ENCODE measurements at places on chromosomes 5 and 9.
A peak's percentile ranks its signal among the peaks of the same experiment; 100 is the strongest.

DNA sequence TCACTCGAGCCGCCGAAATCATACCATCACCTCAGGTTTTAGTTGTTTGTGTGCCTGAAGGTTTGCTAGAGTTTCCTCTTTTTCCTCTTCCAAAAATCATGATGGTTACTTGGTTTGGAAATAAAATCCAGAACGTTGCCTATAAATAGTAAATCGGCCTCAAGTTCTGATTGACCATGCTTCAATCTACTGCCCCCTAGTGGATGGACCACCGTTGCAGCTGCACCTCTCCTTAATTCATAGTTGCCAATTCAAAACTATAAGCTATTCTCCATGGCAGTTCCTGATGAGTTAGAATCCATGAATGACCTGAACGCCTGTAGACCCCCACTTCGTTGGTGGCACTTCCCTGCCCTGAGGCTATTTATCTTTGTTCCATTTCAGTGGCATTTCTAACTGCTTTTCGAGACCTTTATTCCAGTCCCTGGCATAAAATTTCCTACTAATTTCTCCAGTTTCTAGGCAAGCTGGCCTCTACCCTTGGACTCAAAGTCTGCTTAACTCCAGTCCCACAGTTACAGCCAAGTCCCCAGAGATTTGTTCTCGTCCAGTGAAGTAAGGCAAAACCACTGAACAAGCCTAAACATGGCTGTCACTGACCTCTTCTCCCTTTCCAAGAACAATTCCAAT is 422.6 kb downstream of the EFNA5 start:
- DNase-seq = peak; percentile 61

GRCh38 chr9:125150349-125151245 is 7.3 kb upstream of the SCAI start:
- DNase-seq = no peak

GRCh38 chr9:80701061-80701460 is 988.3 kb downstream of the TLE1 start:
- no peak for DNase-seq

GRCh38 chr5:173385832-173386360 is 57.7 kb upstream of the STC2 start:
- no peak for DNase-seq

GRCh38 chr5:26530305-26530704 is 508.1 kb downstream of the CDH9 start:
- DNase-seq = no peak

- DNase-seq = peak; percentile 44
Observed at GRCh38 chr9:13149454-13149853, 130.0 kb downstream of the MPDZ start.

DNA sequence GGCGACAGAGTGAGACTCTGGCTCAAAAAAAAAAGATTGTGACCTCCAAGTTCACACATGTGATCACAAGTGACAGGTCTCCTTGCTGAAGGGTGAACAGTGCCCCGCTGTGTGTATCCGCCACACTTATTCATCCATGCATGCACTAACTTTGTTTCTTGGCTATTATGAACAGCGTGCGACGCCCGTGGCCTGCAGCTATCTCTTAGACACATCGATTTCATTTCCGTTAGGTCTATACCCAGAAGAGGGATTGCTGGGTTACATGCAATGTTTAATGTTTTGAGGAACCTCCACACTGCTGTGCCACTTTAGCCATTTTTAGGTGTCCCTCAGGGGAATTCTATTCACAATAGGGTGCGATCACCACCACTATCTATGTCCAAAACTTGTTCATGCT is 12.1 kb upstream of the EGFL7 start:
- no peak for DNase-seq

Measured in NCI-H1694 (cell line).